ENCODE measurements at places on chromosomes 1 and 21.

DNA sequence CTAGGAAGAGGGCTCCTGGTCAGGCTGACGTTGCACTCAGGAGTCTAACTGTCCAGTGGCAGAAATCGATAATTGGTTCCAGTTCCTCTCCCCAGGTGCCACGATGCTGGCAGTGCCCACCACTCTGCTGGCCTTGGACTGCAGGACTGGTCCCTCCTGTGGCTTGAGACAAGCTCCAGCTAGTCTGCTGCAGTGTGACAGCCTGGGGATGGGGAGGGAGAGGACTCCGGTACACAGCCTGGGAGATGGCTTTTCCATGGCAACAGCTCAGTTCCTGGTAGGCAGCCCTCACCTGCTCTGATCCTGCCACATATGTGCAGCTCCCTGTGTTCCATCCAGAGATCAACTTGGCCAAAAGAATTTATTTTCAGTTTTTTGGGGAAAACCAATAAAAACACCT, 239.3 kb downstream of the KCNJ6 start:
- no peak for DNase-seq

DNA sequence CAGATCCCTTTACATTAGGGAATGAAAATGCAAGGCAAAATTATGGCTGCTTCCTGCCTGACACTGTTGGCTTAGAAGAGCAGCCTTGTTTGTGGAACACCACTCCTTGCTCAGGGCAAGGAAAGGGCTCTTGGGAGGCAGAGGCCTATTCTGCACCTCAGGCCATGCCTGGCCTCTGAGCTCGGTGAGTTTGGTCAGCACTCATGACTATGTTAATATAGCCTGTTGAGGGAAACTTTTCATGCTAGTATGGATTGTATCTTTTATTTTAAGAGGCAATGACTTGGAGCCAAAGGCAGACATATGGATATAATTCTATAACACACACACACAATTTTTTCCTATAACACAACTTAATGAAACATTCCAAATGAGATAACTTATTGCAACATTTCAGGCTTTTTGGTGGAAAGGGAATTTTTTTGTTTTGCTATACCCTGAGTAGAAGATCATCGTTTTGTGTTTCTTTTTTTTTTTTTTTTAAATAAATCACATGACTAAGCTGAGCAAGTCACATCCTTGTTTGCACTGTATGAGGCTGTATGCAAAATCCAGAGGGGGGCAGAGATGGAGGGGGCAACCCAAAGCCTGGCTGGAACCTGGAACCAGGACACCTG, 5.6 kb upstream of the YRDC start:
- no peak for DNase-seq

DNA sequence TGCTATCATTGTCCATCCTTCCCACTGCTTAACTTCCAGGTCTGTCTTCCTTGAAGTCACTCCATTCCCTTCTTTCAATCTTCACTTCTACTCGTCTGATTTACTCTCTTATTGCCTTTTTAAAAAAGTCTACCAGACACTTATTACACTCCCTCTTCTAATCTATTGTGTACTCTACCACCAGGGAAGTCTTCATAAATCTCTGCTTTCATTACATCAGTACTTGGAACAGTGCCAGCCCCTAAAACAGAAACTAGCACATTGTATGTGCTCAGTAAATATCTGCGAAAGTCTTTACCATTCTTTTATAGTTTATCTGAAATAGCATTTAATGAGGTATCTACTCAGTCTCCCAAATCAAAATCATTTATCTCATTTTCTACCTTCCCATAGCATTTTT, 236.4 kb downstream of the USH2A start:
- no peak for DNase-seq

- DNase-seq = no peak
Measured at GRCh38 chr1:59146651-59147358, 150.1 kb upstream of the FGGY start.

GRCh38 chr1:160665330-160666078, 18.7 kb upstream of the SLAMF1 start:
- no peak for DNase-seq

- no peak for DNase-seq
Measured at GRCh38 chr1:199272628-199273086, 633.8 kb downstream of the PTPRC start.

All from cortex of kidney (tissue), 1 donor.